Fibroblast of skin of left biceps (primary cell): ENCODE measurements at places on chromosomes 2 and 18.

DNA sequence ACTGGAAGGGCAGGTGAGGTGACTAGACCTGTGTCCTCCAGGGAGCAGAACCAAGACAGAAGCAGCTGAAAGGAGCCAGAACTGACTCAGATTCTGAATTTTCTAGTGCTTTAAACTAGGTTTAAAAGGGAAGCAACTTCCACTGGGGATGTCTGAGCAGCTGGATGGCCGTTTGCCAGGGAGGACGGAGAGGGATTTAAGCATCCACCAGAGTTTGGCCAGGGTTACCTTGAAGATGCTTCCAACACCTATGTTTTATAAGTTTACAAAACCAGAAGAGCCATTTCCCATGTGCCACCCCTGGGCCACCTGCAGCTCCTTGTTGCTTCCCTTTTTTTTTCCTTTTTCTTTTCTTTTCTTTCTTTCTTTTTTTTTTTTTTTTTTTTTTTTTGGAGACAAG lies 48.6 kb upstream of the RBM44 start:
- no peak for DNase-seq

DNA sequence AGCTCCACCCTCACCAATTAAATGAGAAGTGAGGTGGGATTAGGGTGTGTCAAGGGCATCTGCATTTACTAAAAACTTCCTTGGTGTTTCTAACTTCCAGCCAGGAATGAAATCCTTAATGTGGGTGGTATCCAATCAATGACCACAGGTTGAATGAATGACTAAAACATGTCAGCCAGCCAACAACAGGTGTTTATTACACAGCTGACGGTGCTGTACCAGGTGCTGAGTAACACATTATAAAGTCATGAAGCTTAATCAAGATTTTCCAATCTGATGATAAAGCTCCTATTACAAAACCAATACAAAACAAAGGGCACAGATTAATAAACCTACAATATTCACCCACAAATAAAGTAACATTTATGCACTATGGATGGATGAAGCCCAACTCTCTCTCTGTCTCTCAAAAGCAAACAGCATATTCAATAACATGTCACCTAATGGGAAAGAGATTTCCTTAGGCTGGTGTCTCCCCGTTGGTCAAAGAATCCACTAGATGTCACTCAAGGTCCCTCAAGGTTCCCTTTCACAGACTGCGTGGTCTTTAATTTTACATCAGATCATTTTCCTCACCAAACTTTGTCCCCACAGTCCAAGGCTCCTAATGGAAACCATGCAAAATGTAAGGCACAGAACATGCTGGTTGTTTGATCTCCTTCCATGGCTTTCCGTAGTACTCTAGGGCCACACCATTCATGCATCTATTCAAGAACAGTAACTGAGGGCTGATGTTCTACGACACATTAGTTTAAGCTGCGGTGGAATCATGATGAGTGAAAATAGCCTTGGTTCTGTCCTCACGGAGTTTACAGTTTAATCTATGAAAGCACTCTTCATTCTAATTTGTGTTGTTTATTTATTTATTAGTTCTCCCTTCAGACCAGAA lies 6.4 kb upstream of the PTPN4 start:
- no peak for DNase-seq

- no peak for DNase-seq
Observed at GRCh38 chr2:101089942-101090799, 61.0 kb downstream of the TBC1D8 start.

- no peak for DNase-seq
Observed at GRCh38 chr2:173571021-173571821, 216.5 kb downstream of the CDCA7 start.

- no peak for DNase-seq
Observed at GRCh38 chr2:227482638-227483340, 10.8 kb downstream of the AGFG1 start.

DNA sequence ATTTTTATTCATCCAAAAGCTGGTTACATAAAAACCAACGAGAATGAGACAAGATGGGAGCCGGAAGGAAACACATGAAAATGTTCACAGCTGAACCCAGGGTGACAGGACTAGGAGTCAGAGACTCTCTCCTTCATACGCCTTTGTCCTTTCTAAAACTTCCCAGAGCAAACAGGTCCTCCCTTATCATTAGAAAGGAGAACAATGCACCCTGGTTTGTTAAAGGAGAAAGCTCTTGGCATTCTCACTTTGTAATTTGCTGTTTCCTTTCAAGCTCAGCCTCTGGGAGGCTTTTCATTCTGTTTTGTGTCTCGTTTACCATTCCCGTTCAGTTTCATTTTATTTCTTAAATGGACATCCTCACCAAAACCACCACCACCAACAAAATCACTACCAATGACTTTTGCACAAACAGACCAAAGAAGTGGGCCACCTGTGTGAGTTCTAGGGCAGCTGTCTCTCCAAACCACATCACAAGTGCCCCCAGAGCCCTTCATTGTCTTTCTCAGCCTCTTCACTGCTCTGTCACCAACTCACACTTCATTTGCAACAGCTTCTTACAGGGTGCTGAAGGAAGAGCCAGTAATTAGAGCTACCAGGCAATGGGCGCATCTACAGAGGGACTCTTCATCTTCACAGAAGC lies 105.3 kb downstream of the HDAC4 start:
- DNase-seq, result no peak

- DNase-seq, result no peak
Observed at GRCh38 chr2:23859983-23860382, 66.9 kb downstream of the ATAD2B start.

DNA sequence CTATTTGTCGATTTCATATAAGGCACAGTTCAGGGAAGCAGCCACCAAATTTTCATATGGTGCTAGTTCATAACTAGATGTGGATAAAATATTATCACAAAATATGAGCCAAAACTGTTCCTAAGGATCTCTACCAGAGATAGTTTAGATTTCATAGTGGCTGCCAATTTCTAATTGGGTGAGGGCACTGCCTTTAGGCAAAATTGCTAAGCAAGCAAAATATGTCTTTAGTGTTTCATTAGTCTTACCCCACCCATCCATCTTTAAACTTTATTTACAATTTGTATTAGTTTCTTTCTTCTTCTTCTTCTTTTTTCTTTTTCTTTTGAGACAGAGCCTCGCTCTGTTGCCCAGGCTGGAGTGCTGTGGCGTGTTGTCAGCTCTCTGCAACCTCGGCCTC lies 77.1 kb upstream of the SLC4A10 start:
- no peak for DNase-seq

DNA sequence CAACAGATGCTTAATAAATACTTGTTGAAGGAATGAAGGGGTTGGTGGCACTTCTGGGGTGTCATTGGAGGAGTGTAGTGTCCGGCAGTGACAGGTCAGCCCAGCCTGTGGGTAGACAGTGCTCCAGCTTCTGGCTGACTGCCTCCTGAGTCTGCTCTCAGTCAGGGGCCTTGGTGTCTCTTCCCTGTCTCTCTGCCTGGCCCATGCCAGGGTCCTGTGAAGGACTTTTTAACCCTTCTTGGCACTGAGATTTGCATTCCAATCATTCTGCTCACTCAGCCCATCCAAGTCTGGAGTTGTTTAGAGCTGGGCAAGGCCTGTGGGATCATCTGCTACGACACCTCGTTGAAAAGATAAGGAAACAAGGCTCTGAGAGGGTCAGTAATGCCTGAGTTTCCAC lies 1.4 kb upstream of the KCNK3 start:
- DNase-seq, result no peak

DNA sequence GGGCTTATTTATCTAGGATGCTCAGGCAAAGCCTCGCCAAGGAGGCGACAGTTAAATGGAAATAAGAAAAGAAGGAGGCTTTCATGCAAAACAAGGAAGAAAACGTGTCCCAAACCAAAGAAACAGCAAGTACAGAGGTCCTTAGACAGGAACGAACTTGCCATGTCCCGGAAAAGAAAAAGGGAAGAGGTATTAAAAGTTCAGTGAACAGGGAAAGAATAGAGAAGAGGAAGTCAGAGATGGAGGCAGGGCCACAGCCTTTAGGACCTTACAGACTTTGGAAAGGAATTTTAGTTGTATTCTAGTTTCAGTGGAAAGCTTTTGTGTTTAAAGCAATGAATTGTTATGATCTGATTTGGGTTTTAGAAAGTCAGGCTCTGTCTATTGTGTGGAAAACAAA lies 22.1 kb downstream of the IKZF2 start:
- no peak for DNase-seq

- DNase-seq, result no peak
Observed at GRCh38 chr2:18373664-18374063, 186.8 kb downstream of the RDH14 start.

GRCh38 chr2:237319086-237319820 lies 94.7 kb downstream of the COL6A3 start:
- DNase-seq, result no peak

DNA sequence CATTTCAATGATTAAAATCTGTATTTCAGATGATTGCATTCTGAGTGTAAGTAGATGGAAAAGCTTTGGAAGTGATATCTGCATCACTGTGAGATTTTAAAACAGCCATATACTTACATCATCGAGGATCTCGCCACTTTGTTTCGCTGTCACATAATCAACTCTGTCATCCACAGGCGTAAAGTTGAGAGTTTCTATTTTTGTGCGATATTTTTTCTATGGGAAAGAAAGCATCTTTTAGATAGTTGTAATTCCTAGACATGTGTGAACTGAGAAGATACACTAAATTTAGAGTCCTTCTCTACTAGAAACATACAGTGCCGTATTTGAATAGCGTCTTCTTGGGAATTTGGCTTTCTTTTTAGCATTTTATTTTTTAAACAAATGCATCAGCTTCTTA lies 158.8 kb downstream of the RIF1 start:
- DNase-seq, result no peak

DNA sequence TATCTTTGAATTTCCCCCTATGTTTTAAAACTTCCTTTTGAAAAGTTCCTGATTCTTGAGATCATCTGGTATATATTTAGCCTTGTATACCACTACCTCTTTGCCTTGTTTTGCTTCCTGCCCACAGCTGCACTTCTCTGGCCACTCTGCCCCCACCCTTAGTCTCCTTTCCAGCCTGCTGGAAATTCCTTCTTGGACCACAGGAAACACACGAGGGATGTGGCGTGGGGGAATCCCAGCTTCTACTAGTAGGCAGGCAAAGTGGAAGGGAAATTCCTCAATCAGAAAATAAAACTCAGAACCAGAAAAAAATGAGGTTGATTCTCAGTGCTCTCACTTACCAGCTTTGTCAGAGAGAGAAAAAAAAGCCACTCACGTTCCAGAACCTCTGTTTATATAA lies 13.4 kb downstream of the IL18RAP start:
- DNase-seq, result no peak

DNA sequence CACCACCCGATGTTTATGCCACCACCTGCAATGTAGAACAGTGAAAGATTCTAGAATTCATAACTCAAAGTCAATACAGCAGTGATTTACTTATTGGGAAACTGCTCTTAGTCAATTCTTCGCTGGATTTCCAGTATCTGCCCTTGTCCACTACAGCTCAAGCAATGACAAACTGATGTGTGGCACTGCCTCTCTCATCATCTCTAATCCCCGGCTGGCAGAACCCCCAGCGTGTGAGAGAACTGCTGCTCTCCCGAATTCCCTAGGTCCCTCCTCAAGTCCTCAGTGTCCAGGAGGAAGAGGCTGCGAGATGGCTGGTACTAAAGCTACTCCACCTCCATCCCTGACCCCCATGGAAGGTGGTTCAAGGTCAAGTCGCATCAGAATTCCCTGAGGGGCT lies 1.6 kb downstream of the TXNL4A start:
- no peak for DNase-seq

GRCh38 chr18:76346490-76347130 lies 148.4 kb downstream of the ZNF516 start:
- DNase-seq, result no peak

DNA sequence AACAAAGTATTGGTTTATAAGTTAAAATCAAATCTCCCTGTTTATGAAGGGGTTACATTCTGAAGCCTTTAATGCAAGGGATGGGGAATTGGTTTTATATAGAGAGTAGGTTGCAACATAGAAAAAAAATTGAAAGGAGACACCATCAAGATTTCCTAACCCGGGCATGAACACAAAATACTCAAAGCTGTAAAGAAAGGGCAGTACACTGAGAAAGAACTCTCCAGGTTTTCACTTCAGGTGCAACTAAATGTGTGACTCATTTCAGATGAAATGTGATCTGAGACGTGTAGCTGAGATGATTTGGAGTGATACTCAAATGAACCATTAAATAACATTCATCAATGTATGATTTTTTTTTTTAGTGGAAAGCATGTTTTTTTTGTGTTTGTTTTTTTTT lies 43.6 kb downstream of the SANBR start:
- no peak for DNase-seq

DNA sequence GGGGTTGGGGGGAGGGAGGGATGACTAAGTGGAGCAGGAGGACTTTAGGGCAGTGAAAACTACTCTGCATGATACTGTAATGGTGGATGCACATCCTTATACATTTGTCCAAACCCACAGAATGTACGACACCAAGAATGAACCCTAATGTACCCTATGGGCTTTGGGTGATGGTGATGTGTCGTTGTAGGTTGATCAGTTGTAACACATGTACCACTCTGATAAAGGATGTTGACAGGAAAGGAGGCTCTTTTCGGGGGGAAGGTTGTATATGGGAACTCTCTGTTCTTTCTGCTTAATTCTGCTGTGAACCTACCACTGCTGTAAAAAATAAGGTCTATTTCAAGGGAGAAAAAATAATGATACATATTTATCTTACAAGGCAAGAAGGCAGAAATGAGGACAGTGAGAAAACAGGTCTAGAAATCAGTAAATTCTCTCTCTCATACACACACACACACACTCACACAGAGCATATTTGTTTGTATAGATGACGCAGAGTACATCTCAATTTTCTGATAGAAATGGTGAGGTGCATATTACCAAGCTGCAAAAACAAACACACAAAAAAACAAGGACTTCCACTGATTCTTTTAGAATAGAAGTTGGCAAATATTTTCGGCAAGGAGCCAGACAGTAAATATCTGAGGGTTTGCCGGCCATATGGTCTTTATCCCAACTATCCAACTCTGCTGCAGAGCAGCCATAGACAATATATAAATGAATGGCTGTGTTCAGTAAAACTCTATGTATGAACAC lies 20.2 kb downstream of the FAM124B start:
- no peak for DNase-seq

- no peak for DNase-seq
Observed at GRCh38 chr18:25147877-25148488, 204.0 kb downstream of the ZNF521 start.

GRCh38 chr18:67901573-67901972 lies 385.1 kb upstream of the DSEL start:
- no peak for DNase-seq

DNA sequence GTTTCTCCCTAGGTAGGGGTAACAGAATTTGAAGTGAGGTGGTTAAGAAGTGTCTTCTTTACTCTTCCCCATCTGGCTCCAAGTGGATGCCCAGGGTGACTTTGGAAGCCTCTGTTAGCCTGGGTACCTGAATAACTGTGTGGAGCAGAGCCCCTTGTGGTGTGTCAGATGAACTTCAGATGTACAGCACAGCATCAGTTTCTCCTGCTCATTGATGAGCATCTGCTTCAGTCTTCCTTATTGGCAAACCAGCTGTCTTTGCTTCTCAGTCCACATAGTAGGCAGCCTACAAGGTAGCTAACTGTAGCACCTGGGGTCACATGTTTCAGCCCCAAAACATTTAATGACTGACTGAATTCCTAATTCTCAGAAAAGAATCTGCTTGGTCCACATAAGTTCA lies 56.2 kb upstream of the ATP8B1 start:
- DNase-seq, result no peak
